NCI-H1930 (cell line): ENCODE measurements at places on chromosomes 6 and 20.

GRCh38 chr20:63577317-63577894 is 3.4 kb upstream of the HELZ2 start:
- DNase-seq, result no peak

- peak; percentile 11 for DNase-seq
Observed at GRCh38 chr6:81753711-81754577, 1.5 kb upstream of the TENT5A start.

GRCh38 chr20:42319252-42320013 is 701.3 kb upstream of the CHD6 start:
- no peak for DNase-seq

- DNase-seq, result no peak
Observed at GRCh38 chr20:57653910-57654309, 33.7 kb upstream of the ZBP1 start.

DNA sequence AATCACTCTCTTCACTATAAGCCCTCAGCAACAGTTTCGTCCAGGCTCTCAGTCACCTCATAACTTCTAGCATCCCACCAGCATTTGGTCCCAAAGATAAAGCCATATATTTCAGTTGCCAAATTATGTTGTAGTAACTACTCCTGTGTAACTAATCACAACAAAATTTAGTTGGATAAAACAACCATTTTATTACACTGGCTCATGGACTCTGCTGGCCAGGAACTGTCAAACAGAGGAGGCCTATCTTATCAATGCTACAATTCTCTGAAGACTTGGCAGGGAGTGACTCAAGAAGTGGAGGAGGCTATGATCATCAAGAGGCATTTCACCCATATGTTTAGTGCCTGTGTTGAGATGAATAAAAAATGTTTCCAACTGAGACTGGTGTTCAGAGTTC is 1082.3 kb upstream of the GJE1 start:
- DNase-seq, result no peak

GRCh38 chr6:89596484-89596883 is 42.1 kb downstream of the LYRM2 start:
- no peak for DNase-seq

GRCh38 chr6:150149146-150149545 is 6.3 kb downstream of the PPP1R14C start:
- no peak for DNase-seq

GRCh38 chr6:159261995-159262394 is 92.8 kb downstream of the FNDC1 start:
- DNase-seq, result no peak

GRCh38 chr6:119110601-119111548 is 32.4 kb upstream of the FAM184A start:
- peak; percentile 42 for DNase-seq

DNA sequence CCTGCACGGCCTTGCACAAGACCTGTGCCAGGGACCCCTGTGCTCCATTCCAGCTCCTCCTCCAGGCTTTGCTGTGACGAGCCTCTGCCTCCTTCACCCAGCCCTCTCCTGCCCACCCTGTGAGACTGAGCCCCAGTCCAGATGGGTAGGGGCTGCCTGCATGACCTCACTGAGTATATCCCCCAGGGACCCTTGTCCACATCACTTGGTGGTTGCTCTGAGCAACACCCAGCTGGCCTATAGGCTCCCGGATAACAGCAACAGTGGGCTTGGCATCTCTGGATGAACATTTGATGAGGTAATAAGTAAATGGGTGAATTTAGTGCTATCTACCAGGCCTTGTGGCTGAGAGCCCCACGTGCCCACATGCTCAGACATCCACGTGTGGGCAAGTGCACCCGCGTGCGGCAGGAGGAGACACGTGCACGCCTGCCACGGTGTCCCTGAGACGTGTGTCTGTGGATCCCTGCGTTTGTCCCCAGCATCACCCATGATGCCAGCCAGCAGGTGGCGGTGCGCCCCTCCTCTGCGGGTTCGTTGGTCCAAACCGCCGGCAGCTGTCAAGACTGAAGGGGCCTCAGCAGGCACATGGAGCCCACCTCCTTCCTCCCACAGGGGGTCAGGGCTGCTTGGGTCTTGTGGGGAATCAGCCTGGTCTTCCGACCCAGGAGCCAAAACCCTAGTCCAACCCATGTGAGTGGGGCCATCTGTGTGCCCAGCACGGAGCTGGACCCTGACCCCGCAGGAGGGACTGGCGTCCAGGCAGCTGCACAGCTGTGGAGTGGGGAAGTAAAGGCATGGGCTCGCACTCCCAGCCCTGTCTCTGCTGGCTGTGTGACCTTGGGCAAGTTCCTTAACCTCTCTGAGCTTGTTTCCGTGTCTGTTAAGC is 45.9 kb downstream of the FGD2 start:
- peak; percentile 52 for DNase-seq

- DNase-seq, result no peak
Observed at GRCh38 chr6:24673625-24674024, 6.7 kb downstream of the ACOT13 start.

- no peak for DNase-seq
Observed at GRCh38 chr6:30787954-30788353, 43.6 kb upstream of the IER3 start.

DNA sequence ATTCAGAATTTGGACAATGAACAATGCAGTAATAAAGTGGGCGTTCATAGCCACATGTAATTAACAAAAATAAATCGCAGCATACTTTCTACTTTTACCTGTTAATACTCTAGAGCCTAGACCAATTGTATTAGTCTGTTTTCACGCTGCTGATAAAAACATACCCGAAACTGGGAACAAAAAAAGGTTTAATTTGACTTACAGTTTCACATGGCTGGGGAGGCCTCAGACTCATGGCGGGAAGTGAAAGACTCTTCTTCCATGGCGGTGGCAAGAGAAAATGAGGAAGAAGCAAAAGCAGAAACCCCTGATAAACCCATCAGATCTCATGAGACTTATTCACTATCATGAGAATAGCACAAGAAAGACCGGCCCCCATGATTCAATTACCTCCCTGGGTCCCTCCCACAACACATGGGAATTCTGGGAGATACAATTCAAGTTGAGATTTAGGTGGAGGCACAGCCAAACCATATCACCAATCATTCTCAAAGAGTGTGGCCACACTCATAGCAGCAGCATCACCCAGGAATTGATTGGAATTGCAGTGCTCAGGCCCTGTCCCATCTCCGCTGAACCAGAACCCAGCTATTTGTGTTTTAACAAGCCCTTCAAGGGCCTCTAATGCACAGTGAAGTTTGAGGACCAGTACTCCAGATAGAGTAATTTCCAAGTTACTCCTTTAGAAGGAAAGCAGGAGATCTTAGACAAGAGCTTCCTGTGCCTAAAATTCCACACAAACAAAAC is 650.0 kb downstream of the KIF16B start:
- DNase-seq, result no peak

GRCh38 chr20:44610313-44610962 is 28.1 kb downstream of the PKIG start:
- DNase-seq, result no peak

DNA sequence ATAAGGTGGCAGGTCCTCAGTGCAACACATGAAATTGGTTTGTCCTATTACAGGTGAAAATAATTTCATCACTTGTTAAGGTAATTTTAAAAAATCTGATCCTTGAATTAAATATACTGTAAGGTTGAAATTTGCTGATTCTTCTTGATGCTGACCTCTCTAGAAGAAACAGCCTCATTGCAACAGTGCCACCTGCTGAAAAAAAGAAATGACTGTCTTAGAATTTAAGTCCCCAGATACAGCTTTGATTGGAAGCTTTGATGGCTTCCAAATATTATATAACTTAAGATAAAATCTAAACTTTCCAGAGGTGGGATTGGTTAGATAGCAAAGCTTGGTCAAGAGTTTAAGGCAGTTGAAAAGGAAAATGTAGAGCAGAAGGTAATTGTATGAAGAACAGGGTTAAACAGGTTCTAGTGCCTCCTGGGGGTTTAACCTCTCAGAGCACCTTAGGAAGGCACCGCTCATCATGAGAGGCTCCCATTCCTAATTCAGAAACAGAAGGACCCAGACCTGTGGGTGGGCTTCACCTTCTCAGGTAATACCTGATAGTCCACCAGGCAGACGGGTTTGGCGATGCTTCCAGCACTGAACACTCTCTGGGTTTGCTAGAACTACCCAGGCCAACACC is 401.0 kb downstream of the PAX1 start:
- DNase-seq, result no peak

GRCh38 chr20:61812845-61813485 is 252.7 kb downstream of the TAF4 start:
- DNase-seq, result no peak

- no peak for DNase-seq
Observed at GRCh38 chr6:36699348-36699747, 1.7 kb downstream of the RAB44 start.

- DNase-seq, result no peak
Observed at GRCh38 chr6:3208098-3208774, 19.2 kb downstream of the TUBB2B start.

DNA sequence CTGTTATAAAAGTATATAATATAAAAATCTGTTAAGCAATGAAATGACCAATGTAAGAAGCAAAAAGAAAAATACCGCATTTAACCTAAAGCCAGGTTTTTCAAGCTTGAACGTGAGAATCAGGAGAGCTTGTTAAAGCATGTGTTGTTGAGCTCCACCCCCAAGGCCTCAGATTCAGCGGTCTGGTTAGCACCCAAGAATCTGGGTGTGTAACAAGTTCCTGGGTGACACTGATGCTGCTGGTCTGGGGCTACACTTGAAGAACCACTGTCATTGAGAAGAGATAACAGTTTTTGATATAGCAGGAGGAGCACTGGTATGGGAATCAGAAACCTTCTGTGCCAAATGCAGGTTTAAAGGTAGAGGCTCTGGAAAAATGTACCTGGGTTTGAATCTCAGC is 154.0 kb downstream of the ID4 start:
- no peak for DNase-seq

DNA sequence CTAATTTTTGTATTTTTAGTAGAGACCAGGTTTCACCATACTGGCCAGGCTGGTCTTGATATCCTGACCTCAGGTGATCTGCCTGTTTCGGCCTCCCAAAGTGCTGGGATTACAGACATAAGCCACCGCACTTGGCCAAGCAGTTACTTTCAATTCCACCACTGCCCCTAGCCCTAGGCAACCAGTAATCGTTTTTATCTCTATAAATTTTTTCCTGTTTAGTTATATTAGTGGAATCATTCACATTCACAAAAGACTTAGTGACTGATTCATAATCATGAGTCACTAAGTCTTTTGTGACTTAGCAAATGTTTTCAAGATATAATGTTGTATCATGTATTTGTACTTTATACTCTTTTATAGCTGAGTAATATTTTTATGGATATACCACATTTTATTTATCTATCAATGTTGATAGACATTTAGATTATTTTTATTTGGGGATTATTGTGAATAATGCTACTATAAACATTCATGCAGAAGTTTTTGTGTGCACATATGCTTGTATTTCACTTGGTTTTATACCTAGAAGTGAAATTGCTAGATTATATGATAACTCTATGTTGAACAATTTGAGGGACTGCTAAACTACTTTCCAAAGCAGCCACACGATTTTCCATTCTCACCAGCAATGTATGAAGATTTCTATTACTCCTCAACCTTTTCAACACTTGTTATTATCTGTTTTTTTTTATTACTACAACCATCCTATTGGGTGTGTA is 421.4 kb upstream of the ID4 start:
- DNase-seq, result no peak

DNA sequence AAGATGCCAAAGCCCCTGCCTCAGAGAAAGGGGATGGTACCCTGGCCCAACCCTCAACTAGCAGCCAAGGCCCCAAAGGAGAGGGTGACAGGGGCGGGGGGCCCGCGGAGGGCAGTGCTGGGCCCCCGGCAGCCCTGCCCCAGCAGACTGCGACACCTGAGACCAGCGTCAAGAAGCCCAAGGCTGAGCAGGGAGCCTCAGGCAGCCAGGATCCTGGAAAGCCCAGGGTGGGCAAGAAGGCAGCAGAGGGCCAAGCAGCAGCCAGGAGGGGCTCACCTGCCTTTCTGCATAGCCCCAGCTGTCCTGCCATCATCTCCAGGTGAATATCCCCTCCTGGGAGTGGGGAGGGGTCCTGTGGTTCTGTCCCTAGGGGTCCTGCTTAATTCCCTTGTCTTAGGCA is 1.1 kb downstream of the MYLK2 start:
- no peak for DNase-seq

DNA sequence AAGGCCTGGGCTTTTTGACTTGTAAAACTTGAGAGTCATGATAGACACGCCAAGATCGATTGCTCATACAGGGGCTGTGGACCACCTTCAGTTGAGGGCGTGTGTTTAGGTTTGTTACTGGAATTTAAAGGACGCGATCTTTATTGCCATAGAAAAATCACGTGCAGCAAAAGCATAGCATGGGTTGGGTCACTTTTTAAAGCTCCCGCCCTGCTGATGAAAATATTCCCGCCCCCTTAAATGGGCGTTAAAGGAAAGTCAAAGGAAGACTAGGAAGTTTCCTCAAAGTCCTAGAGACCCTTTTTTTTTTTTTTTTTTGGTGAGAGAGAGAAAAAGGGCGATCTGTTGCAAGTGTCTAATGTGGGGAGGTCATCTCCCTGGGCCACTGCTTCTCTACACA is 23.1 kb downstream of the TFAP2A start:
- no peak for DNase-seq

DNA sequence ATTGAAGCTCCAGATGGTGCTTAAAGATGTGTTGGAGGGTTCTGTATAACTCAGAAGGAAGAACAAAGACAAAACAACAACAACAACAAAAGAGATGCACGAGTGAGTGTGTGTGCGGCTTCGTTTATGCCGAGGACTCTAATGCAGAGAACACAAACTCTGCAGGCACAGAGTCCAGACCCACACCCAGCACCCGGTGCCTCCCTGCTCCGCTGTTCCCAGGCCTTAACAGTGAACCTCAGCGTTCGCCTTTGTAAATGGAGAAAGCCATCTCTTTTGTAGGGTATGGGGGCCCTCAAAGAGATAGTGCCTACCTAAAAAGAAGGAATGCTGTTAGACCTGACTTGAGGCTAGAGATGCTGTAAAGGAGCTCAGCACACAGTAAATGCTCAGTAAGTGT is 243.3 kb downstream of the ERMARD start:
- no peak for DNase-seq

DNA sequence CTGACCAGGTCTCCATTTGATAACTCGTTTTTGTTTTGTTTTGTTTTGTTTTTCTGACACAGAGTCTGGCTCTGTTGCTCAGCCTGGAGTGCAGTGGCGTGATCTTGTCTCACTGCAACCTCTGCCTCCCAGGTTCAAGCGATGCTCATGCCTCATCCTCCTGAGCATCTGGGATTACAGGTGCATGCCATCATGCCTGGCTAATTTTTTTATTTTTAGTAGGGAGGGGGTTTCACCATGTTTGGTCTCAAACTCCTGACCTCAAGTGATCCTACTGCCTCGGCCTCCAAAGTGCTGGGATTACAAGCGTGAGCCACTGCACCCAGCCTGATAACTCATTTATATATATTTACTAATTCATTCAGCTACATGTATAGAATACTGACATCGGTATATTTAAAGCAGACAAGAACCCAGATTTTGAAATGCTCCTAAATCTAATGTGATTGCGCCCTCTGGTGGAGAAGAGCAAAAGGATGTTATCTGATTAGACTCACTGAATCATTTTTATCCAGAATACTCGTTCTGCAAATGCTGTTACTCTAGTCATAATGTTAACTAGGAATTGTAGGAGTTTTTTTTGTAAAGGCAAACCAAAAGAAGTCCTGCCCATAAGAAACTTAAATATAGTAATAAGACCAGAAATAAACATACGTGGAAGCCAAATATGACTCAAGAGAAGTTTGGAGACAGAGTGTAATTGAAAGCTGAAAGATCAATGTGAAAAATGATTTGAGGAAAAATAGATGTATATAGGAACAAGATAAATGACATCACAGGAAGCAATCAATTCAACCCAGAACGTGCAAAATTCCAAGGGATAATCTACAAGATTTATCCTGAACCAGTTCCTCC is 5.3 kb upstream of the COL12A1 start:
- peak; percentile 55 for DNase-seq
